Fibroblast of lung (primary cell): ENCODE measurements at places on chromosomes 1 and 21.

GRCh38 chr1:246320286-246320685 lies 186.8 kb downstream of the SMYD3 start:
- no peak for DNase-seq

GRCh38 chr1:39115271-39116110 lies 89.0 kb upstream of the MACF1 start:
- peak; percentile 91 for DNase-seq

- no peak for DNase-seq
These were observed 68.3 kb downstream of the SLC16A1 start for GRCh38 chr1:112887599-112888283.

GRCh38 chr1:245604979-245605378 lies 450.2 kb downstream of the KIF26B start:
- DNase-seq = peak; percentile 9

- peak; percentile 31 for DNase-seq
These were observed 5.9 kb upstream of the MYOM3 start for GRCh38 chr1:24117722-24118409.
